NCI-H187 (cell line): ENCODE measurements at places on chromosomes 12 and 14.
A peak's percentile ranks its signal among the peaks of the same experiment; 100 is the strongest.

- no peak for DNase-seq
Measured at GRCh38 chr12:46717868-46718267, 107.9 kb downstream of the SLC38A4 start.

GRCh38 chr12:51019927-51020326 is 6.3 kb downstream of the SLC11A2 start:
- no peak for DNase-seq

DNA sequence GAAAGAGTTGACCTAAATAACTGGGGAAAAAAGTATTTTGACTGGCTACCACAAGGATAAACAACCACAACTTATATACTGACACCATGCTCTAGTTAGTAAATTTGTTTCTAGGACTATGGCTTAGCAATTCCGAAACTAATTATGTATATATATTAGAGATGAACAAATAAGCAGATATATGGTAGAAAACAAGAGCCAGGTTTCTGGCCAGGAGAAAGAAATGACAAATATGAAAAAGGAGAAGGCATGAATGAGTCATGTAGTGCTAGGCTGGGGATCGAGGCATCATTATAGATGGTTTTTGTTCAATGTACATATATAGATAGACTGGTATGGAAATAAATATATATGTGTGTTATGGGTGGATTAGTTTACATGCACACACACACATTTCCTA is 5.5 kb upstream of the LRRC74A start:
- DNase-seq: no peak

- DNase-seq: peak; percentile 34
Measured at GRCh38 chr14:39988939-39989338, 556.7 kb upstream of the FBXO33 start.

GRCh38 chr14:71006200-71006563 is 98.9 kb downstream of the PCNX1 start:
- no peak for DNase-seq

GRCh38 chr12:2710701-2711100 is 84.1 kb upstream of the FKBP4 start:
- DNase-seq: no peak

DNA sequence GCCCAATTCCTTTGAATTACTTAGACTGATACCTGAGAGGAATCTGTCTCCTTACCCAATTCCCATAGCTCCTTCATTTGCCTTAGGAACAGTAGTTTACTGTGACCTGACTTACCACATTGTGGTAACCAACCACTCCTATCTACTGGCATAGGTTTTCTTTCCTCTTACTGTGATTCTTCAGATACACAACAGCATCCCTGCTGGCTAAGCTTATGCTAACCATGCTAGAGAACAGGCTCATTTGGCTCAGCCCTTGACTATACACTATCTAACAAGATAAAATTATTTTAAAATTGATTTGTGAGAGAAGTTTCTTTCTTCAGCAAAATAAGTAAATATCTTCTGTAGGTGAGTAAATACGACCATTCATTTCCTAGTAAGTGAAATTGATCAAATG is 320.4 kb upstream of the DDHD1 start:
- DNase-seq: no peak

DNA sequence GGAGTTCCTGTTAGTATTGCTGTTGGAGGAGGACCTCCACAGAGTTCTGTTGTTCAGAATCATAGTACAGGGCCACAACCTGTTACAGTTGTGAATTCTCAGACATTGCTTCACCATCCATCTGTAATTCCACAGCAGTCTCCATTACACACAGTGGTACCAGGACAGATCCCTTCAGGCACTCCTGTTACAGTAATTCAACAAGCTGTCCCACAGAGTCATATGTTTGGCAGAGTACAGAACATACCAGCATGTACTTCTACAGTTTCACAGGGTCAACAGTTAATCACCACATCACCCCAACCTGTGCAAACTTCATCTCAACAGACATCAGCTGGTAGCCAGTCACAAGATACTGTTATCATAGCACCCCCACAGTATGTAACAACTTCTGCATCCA is 120.8 kb downstream of the ARID2 start:
- no peak for DNase-seq

- DNase-seq: no peak
Measured at GRCh38 chr12:110649341-110649847, 35.5 kb downstream of the TCTN1 start.

DNA sequence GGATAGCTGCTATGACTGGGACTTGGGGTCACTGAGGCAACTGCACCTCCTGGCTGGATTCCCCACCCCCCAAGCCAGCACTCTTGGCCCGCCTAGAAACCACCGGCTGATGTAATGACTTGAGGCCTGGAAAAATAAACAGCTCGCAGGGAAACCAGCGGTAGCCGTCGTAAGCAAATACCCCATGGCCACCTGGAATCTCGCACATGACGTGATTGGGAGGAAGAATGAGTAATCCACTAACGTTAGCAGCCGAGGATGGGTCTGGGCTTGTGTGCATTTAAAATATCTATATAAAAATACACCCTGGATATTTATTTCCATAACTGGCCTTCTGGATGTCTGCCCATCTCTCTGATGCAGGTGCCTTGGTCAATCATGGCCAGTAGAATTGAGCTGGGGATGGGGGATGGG is 120.1 kb downstream of the SMOC1 start:
- DNase-seq: no peak

- DNase-seq: no peak
Measured at GRCh38 chr12:67690656-67691055, 42.1 kb downstream of the DYRK2 start.

GRCh38 chr14:75864352-75864751 is 117.4 kb downstream of the TGFB3 start:
- no peak for DNase-seq

DNA sequence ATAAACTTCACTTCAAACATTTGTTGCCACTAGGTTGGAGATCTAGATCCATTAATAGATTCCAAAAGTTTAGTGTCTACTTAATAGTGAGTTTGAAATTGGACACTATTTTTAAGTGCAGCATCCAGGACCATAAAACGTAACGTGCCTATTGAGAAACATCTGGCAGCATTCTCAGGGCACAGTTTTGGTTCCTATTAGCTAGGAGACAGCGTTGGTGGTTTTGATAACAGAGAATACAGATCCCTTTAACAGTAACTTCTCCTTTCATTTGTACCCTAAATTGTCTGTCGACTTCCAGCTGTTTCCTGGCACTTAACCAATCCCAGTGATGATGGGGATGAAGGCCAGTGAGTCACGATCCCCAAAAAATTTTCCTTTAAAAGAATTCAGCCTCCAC is 25.8 kb downstream of the KCNK10 start:
- DNase-seq: no peak

DNA sequence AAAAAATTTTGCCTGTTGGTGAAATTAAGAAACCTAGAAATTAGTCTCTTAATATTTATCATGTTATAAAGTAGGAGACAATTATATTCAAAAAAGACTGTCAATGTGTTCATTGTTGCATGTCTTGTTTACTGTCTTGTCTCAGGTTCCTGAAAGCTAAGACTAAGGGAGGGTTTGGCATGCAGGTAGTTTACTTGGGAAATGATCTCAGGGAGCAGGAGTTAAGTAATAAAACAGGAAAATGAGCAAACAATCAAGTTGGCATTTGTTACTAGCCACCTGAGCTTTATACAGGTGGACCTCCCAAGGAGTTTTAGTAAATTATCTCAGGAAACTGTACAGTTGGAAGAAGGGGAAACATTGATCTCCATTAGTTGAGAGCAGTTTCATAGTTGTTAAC is 188.0 kb upstream of the MDGA2 start:
- no peak for DNase-seq

GRCh38 chr12:64998371-64999147 is 122.5 kb downstream of the WIF1 start:
- DNase-seq: no peak

DNA sequence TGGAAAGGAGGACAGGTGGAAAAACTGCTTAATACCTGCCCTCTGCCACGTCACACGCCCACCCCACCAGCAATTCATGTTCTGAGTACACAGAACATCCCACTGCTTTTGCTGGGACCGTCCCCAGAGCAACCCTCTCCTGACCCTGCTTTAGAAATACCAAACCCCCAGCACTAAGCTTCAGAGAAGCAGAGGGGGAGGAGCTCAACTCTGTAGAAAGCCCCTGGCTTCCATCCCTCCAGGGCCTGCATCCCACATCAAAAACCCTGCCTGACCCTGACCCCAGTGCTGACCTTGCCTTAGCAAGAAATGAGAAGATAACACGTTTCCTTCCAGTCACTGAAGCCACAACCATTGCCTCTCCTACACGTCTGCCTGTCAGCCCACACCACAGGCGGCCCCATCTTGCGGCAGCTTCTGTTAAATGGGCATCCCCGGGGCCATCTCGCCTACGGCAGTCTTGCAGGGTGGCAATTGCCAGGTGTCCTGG is 19.7 kb downstream of the VDR start:
- DNase-seq: no peak

DNA sequence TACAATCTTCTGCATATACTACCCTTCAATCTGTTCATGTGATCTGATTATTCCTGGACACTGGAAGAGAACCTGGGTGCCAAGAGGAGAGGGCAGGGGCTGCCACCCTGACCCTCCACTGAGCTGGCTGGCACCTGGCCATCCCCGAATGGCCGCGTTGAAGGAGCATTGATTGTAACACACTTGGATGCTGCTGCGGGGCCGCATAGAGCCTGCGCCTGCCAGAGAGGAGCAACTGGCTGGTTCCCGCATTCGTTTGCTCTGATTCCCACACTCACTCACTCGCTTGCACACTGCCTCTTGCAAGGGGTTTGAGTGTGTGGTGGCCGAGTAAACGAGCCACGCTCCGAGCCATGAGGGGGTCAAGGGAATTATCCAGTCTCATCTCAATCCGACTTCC is 32.4 kb downstream of the PSEN1 start:
- no peak for DNase-seq

- peak; percentile 1 for DNase-seq
Measured at GRCh38 chr12:82862069-82862841, 175.5 kb downstream of the TMTC2 start.

- no peak for DNase-seq
Measured at GRCh38 chr12:67365131-67365530, 96.0 kb downstream of the CAND1 start.

- DNase-seq: no peak
Measured at GRCh38 chr12:40831916-40832315, 139.7 kb downstream of the CNTN1 start.

- no peak for DNase-seq
Measured at GRCh38 chr14:95507174-95507573, 9.3 kb downstream of the SYNE3 start.

DNA sequence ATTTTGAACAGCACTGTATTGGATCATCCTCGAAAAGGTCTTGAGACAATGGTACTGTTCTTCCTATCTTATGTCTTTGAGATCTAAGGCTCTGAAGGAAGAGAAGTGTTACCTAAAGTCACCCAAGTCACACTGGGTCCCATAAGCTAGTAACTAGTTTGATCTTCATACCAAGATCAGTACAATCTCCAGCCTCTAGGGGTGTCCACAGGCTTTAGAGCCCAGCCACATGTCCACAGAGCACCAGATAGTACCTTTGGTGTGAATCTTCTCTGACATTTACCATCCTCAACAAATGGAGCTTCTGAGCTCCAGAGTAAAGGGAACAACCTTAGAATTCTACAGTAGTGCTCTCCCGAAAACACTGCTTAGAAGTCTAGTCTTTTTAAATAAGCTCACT is 78.7 kb downstream of the KSR2 start:
- DNase-seq: no peak
